Activated naive CD8-positive, alpha-beta T cell treated with anti-CD3 and anti-CD28 coated beads, Interleukin-2, amount 50 U/mL, for 16 hours (primary cell): ENCODE measurements at places on chromosomes 12 and 14.

DNA sequence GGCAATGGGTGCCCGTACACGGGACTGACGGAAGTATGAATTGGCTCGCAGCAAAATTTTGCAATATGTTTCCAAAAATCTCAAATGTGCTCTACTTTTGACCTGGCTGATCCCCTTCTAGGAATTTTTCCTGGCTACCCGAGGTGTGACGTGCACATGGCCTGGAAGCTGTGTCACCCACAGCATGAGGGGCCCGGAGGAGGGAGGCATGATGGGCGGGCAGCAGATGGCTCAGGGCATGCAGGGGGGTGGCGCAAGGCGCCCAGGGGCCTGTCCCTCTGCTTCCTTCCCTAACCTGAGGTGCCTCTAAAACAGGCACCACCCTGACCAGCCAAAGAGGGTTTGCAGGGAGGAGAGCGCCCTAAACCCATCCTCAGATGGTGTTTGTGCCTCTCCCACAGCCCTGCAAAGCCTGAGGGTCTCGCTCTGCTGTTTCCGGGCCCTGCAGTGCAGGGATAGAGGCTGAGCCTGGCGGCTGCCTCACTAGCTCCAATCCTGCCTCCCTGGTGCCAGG, 6.7 kb downstream of the GPR132 start:
- no peak for DNase-seq

DNA sequence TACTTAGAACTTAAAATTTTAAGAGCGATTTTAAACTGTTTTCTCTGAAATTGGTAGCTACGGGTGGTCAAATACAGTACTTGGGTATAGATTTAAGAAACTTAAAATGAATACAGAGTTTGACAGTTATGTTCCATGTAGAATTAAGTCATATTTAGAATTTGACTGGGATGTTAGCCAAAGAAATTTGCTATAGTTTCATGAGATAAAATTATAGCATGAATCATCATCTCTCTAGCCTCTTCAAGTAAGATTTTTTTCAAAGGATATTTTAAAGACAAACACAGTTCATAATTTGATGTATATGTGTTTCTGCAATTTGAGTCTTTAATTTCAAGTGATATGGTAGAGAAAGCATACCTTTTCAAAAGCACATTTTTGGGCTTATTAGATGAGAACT, 41.0 kb downstream of the ZCRB1 start:
- DNase-seq: no peak

GRCh38 chr14:67392123-67392522, 19.8 kb downstream of the PLEK2 start:
- DNase-seq: no peak

- no peak for DNase-seq
These were observed 163.1 kb downstream of the KLHL28 start for GRCh38 chr14:44798386-44799242.

- no peak for DNase-seq
These were observed 15.5 kb downstream of the MMAB start for GRCh38 chr12:109557805-109558204.
